Effector memory CD8-positive, alpha-beta T cell (primary cell): ENCODE measurements at places on chromosomes 3 and 15.
A peak's percentile ranks its signal among the peaks of the same experiment; 100 is the strongest.

- peaks cover 26% of the 10 kb centered on the region for H3K27me3 ChIP-seq
- peaks cover 5% of the 10 kb centered on the region for H3K36me3 ChIP-seq
- H3K27ac ChIP-seq = no peak overlapping the region
- H3K4me3 ChIP-seq = no peak overlapping the region
- no peak for DNase-seq
- H3K4me1 ChIP-seq = no peaks in the 10 kb centered on the region
These were observed 20.6 kb upstream of the ADCY5 start for GRCh38 chr3:123469323-123469995.

DNA sequence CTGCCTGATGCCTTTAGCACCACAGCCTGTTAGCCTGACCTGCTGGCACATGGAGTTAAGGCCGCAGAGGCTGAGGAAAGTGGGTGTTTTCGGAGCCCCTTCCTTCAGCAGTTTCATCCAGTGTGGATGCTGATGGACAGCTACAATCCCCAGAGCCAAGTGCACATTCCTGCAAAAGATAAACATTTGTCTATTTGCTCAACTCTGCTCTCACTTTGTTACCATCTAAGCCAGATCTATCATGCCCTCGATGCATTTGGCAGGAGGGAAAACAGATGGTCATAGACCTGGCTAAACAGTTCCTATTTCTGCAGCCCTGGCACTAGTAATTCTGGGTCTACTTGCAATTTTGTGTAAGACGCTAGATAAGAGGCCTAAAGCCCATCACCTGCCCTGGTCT is 312.9 kb upstream of the RASGRP1 start:
- no peak for DNase-seq
- no peak overlapping the region for H3K4me3 ChIP-seq
- no peak overlapping the region for H3K27ac ChIP-seq
- H3K36me3 ChIP-seq = no peaks in the 10 kb centered on the region
- H3K4me1 ChIP-seq = no peaks in the 10 kb centered on the region

DNA sequence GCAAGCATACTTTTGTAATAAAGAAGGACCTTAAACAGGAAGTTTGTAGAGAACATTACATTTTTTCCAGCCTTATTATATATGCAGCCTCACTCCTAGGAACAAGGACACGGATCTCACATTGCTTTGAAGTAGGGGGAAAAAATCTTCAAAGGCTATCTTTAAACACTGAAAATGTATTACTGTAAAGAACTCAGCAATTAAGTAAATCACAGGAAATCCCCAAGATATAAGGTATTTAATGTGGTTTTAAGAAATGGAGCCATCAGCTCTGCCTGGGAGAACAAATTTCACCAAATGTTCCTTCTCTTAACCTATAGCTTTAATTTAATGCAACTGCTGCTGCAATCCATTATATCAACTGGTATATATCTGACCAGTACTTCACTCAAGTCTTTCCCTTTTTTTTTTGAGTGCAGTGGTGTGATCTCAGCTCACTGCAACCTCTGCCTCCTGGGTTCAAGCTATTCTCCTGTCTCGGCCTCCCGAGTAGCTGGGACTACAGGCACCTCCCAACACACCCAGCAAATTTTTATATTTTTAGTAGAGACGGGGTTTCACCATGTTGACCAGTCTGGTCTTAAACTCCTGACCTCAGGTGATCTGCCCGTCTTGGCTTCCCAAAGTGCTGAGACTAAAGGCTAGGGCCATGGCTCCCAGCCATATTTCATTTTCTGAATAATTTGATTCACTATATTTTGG is 2.8 kb downstream of the BTLA start:
- H3K36me3 ChIP-seq = peaks cover 13% of the 10 kb centered on the region
- DNase-seq = no peak
- H3K27me3 ChIP-seq = no peaks in the 10 kb centered on the region
- H3K4me3 ChIP-seq = peak overlapping the region; percentile 81
- peak overlapping the region; percentile 71 for H3K27ac ChIP-seq
- peaks cover 64% of the 10 kb centered on the region for H3K4me1 ChIP-seq

- no peaks in the 10 kb centered on the region for H3K4me1 ChIP-seq
- H3K4me3 ChIP-seq = no peak overlapping the region
- no peaks in the 10 kb centered on the region for H3K27me3 ChIP-seq
- H3K27ac ChIP-seq = no peak overlapping the region
These were observed 454.8 kb downstream of the EPHA6 start for GRCh38 chr3:97269202-97269601.

DNA sequence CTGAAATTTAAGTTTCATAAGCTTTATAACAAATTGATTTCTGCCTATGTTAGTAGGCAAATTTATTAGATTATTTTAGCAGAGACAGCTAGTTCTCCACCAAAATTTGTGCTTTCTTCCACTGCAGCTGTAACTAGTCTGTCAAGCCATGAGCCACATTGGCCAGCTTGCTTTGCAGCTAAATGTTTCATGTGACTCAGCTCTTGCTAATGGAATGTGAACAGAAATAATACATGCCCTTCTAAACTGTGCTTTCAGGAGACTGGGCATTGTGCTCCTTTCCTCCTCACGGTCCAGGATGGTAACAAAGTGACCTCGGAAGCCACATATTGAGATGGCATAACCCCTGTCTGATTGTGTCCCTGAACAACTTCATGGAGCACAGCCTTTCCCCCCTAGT is 51.3 kb upstream of the KPNA4 start:
- DNase-seq = no peak
- H3K27ac ChIP-seq = no peak overlapping the region
- no peak overlapping the region for H3K4me3 ChIP-seq
- no peaks in the 10 kb centered on the region for H3K36me3 ChIP-seq

DNA sequence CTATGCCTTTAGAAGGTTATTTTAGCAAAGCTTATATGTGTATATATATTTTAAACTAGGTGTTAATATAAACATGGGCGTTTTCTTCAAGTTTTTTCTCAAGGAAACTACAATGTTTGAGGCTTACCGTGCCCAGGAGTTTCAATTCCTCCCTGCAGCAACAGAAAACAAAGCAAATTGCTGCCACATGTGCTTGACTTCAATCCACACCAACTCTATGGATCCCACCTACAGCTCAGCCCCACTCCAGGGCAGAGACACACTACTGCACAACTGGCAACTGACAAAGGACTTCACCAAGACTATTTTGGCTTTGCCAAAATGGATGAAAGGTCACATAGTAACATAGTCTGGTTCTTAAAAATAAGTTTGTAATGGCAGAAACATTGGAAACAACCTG is 346.6 kb downstream of the ERC2 start:
- no peaks in the 10 kb centered on the region for H3K27me3 ChIP-seq
- no peaks in the 10 kb centered on the region for H3K36me3 ChIP-seq
- no peak overlapping the region for H3K4me3 ChIP-seq
- H3K27ac ChIP-seq = no peak overlapping the region
- DNase-seq = no peak

DNA sequence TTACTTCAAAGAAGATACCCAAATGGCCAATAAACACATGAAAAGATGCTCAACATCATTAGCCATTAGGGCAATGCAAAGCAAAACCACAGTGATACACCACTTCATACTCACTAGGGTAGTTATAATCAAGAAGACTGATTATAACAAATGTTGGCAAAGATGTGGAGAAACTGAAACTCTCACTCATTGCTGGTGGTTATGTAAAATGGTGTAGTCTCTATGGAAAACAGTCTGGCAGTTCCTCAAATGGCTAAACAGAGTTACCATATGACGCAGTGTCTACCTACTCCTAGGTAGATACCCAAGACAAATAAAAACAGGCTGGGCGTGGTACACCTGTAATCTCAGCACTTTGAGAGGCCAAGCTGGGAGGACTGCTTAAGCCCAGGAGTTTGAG is 3.5 kb upstream of the ZFAND6 start:
- H3K27ac ChIP-seq = no peak overlapping the region
- peaks cover 20% of the 10 kb centered on the region for H3K36me3 ChIP-seq
- H3K27me3 ChIP-seq = no peaks in the 10 kb centered on the region
- no peak overlapping the region for H3K4me3 ChIP-seq

GRCh38 chr3:191339316-191339917 is 9.1 kb upstream of the UTS2B start:
- no peak overlapping the region for H3K4me3 ChIP-seq
- H3K36me3 ChIP-seq = no peaks in the 10 kb centered on the region
- no peaks in the 10 kb centered on the region for H3K27me3 ChIP-seq
- peaks cover 2% of the 10 kb centered on the region for H3K4me1 ChIP-seq

DNA sequence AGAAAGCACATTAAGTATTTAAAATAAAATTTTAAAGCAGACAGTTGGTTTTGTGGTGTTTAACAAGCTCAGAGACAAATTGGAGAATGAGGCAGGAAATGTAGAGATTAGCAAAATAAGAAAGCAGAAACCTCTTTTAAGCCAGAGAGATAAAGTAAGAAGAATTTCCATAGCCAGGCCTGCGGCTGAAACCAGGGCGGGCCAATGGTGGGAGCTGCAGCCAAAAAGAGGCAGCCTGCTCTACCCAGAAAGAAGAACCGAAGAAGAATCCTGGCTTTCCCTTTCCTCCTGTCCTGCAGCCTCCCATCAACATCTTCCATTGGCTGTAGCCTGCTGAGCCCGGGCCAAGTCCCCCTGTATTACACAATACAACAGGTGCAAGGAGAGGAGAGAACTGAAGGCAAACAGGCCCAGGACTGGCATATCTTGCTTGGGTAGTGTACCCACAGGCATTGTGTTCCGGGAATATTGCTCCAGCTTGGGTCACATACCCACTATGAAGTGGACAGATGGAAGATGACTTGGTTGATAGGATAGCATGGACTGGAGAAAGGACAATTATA is 11.5 kb upstream of the TFG start:
- H3K36me3 ChIP-seq = no peaks in the 10 kb centered on the region
- no peaks in the 10 kb centered on the region for H3K4me1 ChIP-seq
- DNase-seq = no peak
- H3K27me3 ChIP-seq = peaks cover 77% of the 10 kb centered on the region
- H3K27ac ChIP-seq = no peak overlapping the region
- no peak overlapping the region for H3K4me3 ChIP-seq

DNA sequence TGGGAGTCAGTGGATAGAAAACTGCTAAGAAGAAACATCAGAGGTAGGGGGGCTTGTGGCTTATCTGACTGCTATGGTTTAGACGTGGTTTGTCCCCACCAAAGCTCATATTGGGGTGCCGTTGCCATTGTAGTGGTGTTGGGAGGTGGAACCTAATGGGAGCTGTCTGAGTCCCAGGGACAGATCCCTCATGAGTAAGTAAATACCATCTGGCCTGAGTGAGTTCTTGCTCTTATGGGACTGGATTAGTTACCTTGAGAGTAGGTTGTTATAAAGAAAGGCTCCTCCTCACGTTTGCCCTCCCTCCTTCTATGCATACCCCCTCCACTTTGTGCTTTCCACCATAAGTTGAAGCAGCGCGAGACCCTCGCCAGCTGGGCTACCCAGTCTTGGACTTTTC is 53.4 kb upstream of the VILL start:
- no peak overlapping the region for H3K4me3 ChIP-seq
- DNase-seq = no peak
- H3K4me1 ChIP-seq = no peaks in the 10 kb centered on the region
- no peak overlapping the region for H3K27ac ChIP-seq

- no peak overlapping the region for H3K27ac ChIP-seq
- no peak overlapping the region for H3K4me3 ChIP-seq
- H3K27me3 ChIP-seq = peaks cover 36% of the 10 kb centered on the region
- DNase-seq = no peak
- no peaks in the 10 kb centered on the region for H3K4me1 ChIP-seq
These were observed 23.3 kb upstream of the TMEM158 start for GRCh38 chr3:45249391-45249790.

DNA sequence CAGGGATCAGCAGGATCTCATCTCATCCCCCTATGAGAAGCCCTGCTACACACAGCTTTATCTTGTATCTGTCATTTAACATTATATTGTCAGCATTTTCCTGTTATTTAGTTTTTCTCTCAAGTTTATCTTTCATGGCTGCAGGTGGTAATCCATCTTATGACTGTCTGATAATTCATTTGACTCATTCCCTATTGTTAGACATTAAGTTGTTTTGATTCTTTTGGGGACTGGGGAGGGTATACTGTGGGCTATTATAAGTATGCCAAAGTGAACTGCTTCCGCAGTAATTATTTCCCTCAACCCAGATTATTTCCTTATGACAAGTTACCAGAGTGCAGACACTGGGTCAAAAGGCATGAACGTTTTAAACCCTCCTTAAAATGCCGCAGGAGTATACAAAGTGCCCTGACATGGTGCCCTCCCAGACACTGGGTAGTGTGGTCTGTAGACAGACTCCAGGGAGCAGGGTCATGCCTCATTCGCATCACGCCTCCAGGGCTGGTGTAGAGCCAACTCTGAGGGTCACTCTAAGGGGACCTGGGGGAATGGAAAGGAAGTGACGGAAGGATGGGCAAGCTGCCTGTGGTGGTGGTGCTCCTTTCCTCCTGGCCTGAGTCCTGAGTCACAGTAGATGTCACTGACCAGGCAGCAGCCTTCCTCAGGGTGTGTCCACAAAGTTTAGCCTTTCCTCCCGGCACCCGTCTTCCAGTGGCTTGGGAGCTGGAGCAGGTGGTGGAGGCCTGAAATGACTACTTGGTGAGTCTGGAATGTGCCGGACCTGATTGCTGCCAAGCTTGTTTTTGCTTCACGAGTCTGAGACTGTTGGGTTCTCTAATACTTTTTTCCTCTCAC is 11.6 kb downstream of the GPR160 start:
- no peaks in the 10 kb centered on the region for H3K27me3 ChIP-seq
- no peak overlapping the region for H3K4me3 ChIP-seq
- H3K27ac ChIP-seq = no peak overlapping the region
- H3K4me1 ChIP-seq = no peaks in the 10 kb centered on the region

DNA sequence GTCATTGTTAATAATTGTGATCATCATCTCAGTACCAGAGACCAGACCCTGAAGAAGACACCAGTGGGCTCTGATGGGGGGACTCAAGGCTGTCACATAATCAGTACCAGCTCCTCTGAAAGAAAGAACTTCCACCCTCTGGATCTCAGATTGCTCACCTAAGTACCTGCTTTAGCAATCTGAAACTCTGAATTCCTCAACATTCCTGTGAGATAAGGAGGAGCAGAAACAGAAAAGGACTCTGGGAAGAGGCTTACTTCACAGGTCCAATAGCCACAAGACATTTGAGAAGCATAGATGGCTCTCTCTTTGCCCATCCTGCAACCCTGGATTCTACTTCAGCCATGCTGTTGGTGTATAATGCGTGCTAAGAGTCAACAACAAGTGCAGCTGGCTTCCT is 44.0 kb upstream of the OXTR start:
- no peaks in the 10 kb centered on the region for H3K36me3 ChIP-seq
- no peak overlapping the region for H3K4me3 ChIP-seq
- H3K27ac ChIP-seq = no peak overlapping the region
- H3K27me3 ChIP-seq = no peaks in the 10 kb centered on the region

DNA sequence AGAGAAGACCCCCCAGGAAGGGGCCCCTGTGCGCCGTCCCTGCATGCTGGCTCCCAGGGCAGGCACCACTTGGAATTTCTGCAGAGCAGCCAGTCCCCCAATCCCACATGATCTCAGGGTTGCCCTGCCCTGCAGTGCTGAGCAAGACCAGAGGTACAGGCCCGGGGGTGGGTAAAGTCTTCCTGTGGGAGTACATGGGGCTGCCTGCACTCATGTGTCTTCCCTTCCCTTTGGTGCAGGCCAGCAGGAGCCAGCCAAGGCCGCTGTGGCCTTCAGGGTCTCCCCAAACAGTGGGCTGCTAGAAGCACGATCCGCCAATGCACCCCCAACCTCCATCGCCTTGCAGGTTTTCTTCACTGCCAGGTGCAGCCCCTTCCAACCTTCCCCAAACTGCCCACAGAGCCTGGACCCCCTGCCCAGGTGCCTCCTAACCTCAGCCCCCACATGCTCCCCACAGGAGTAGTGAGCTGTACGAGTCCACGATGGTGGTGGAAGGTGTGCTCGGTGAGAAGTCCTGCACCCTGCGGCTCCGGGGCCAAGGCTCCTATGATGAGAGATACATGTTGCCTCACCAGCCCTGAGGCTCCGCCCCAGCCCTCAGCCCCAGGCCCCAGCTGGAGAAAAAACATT is 15.0 kb downstream of the ACAA1 start:
- no peak for DNase-seq
- no peak overlapping the region for H3K4me3 ChIP-seq
- no peaks in the 10 kb centered on the region for H3K27me3 ChIP-seq
- H3K36me3 ChIP-seq = peaks cover 64% of the 10 kb centered on the region
- no peak overlapping the region for H3K27ac ChIP-seq
